ENCODE measurements at places on chromosomes 1 and 21.

DNA sequence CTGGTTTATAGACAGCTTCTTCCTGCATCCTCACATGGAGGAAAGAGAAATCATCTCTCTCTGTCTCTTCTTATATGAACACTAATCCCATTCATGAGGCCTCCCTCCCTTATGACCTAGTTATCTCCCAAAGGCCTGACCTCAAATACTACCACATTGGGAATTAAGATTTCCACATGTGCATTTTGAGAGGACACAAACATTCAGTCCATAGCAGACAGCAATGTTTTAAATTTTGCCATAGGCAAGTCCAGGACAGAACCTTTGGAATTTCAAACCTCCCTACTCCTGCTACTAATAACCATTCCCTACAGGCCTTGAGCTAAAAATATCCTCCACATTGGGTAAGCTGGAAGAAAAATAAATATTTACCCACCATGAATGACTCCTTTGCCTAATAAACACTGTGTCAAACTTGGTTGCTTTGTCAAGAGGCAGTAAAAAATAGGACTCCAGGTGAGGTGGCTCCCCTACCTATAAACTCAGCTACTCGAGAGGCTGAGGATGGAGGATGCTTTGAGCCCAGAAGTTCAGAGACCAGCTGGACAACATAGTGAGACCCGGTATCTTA is 113.7 kb downstream of the ZNF281 start:
- no peak for DNase-seq

GRCh38 chr1:87980494-87980893 is 651.8 kb downstream of the LMO4 start:
- DNase-seq: no peak

DNA sequence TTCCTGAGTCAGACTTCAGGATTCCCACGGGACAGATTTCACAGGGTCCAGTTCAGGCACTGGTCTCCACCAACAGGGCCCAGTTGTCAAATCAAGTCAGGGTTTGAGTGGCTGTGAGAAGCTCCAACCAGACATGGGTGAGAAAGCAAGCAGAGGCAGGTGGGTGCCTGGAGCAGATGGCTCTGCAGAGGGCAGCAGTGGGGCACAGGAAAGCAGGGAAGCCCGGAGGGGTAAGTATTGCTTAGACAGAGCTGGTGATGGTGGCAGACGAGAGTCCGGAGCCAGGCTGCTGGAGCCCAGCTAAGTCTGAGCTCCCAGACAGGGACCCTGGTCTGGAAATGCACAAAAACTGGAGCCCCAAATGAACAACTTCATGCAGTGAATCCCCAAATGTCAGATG is 40.4 kb downstream of the RIMS3 start:
- no peak for DNase-seq

GRCh38 chr1:40664791-40665190 is 691 bp downstream of the RIMS3 start:
- DNase-seq: no peak

GRCh38 chr1:183652107-183652506 is 1.0 kb downstream of the APOBEC4 start:
- no peak for DNase-seq

DNA sequence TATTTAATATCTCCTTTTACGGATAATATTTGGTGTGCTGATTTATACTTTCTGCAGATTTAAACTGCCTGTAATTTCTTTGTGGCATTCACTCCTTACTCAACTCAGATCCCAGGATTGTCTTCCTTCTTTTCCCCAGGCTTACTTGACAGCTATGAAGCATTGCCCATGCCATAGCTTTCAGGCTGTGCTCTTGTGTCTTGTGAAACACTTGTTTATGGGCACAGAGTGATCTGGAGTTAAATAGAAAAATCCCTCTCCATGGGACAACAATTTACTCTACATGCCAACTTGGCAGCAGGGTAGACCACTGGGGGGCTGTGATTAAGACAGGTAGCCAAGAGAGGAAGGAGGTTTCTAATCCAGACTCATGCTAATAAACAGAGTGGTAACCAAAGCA is 57.4 kb downstream of the PPP1R12B start:
- DNase-seq: no peak

DNA sequence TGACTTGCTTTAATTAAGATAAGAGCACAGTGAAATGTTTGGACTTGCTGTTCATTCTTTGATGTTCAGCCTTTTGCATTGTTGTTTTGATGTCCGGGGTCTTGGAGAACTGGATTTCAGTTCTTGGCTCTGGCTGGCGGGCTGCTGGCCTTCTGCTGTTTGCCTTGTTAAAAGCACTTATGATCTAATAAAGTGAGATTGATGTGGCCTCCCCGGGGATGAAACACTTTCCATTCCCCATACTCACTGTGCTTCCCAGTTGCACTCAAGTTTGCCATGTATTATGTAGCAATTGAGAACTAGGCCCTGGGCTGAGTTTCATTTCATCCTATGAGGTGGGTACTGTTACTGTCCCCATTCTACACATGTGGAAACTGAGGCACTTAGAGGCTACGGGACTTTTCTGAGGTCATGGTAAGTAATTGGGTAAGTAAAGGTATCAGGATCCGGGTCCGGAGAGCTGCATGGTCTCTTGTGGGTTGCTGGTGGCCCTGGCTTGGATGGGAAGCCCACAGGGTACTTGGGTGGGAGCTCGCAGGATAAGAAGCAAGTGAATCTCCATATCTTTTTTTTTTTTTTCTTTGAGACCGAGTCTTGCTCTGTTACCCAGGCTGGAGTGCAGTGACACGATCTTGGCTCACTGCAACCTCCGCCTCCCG is 127.7 kb upstream of the ZBTB40 start:
- no peak for DNase-seq

DNA sequence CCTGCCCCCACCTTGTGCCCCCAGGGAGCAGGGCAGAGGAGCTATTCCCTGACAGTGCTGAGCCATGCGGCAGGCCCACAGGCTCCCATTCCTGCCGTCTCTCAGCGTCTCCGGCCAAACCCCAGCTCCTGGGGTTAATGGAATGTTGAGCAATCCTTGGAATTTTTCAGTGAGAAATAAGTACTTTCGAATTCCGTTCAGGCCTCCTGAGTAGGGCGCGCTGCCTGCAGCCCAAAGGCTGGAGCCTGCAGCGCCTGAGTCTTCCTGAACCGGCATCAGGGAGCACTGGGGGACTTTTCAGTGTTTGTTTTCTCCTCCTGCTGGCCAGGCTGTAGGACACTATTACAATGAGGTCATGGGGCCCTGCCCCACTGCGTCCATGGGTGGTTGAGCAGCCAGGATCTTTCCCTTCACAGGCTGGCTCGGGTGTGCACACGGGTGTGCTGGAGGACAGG is 33.3 kb upstream of the CSF1 start:
- DNase-seq: peak; percentile 78

GRCh38 chr1:7430691-7431090 is 340.4 kb upstream of the VAMP3 start:
- DNase-seq: no peak

DNA sequence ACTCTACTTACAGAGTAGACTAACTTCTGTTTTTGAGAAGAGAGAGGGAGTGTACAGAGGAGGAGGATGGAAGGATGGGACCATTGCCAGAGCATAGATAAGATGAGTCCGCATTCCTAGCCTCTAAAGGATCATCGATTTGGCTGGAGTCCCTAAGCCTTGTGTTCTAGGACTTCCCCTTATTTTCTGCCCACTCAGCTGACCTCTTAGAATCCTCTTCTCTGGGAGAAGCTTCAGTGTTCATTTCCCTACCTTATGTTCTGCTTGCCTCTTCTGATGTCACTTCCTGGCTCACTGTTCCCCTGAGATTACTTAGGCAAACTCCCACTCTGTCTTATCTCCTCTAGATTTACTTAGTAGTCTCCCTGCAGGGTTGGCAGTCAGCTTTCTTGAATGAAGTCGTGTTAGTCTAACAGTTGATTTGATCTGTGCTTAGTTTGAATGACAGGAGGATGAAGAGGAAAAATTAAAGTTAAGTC is 156.7 kb downstream of the SYT2 start:
- DNase-seq: no peak

GRCh38 chr1:222996310-222996975 is 146.6 kb downstream of the TLR5 start:
- no peak for DNase-seq

GRCh38 chr1:14786109-14786675 is 187.7 kb downstream of the KAZN start:
- DNase-seq: no peak

- DNase-seq: no peak
Measured at GRCh38 chr1:226763905-226764264, 24.8 kb upstream of the ITPKB start.

GRCh38 chr1:177784936-177785335 is 184.9 kb downstream of the SEC16B start:
- no peak for DNase-seq

DNA sequence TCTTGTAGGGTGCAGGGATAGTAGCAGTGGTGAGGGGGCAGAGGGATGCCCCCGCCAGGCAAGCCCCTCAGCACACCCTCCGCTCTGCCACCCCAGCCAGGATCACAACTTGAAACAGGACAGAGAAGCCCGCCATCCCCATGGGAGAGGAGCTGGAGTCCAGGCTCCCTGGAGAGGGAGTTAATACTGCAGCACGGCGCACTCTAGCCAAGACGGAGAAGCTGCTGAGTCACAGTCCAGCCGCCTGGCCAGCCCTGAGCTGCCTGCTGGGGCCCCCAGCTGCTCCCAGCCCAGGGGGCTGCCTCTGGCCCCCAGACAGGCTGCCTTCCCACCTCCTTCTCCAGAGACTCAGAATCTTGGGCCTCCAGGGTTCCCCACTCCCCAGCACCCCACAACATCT is 87.2 kb downstream of the SYT2 start:
- DNase-seq: no peak

GRCh38 chr1:68449901-68450300 is at the start of gene RPE65:
TSS of gene RPE65 (minus strand) at chr1:68449954. CDS start at chr1:68449905, 49 bp downstream.
- no peak for DNase-seq

- no peak for DNase-seq
Measured at GRCh38 chr1:149963358-149963757, 26.7 kb upstream of the MTMR11 start.

GRCh38 chr1:240611619-240612480 is at the start of gene GREM2:
TSS of gene GREM2 (minus strand) at chr1:240612155. CDS start at chr1:240493475, 118,680 bp downstream.
- DNase-seq: peak; percentile 54

DNA sequence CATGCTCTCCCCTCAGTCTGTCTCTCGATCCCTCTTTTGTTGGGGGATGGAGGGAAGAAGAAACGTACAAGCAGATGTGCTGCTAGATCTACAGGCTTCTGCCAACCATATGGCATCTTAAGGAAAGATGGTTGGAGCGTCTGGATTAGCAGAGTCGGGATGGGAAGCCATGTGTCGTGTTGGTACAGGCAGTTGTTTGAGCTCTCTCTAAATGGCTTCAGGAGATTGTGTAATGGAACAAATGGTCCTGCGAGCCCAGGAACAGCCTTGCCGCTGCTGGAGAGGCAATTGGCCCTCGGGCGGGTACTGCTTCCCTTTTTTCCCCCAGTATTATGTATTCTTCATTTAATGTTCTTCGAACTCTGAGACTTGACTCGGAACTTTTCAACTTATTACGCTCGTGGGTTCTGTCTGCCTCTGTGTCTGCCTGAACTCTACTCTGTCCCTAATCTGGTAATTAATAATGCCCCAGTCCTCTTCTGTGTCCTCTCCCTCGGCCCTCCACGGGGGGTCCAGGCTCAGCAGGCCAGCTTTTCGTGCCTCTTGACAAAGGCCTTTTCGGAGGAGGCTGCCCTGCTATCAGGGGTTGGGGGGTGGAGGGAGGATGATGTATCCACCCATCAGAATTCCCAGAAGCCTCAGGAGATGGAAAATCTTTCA is 215.3 kb downstream of the SDCCAG8 start:
- no peak for DNase-seq

DNA sequence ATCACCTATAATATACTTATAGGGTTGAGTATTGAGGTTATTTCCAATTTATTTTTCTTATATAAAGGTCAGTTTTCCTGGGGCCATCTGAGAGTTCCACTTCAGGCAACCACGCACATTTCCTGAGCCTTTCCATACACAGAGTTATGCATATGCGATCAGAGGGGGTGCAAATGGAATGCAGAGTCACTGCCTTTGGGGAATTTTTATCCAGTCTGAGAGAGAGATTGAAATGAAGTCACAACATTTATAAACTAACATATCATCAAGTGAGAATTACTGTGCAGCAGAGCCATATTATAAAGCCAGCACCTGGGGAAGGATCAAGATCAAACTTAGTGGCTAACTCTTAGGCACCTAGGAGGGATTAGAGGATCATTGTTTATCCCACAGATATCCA is 299.9 kb upstream of the PLXNA2 start:
- no peak for DNase-seq

- DNase-seq: no peak
Measured at GRCh38 chr21:36247316-36248010, 72.5 kb upstream of the MORC3 start.

- no peak for DNase-seq
Measured at GRCh38 chr1:171379846-171380245, 65.9 kb downstream of the FMO4 start.

- DNase-seq: no peak
Measured at GRCh38 chr21:21111309-21111920, 113.2 kb downstream of the NCAM2 start.

- DNase-seq: no peak
Measured at GRCh38 chr21:34713621-34714020, 44.8 kb downstream of the CLIC6 start.

DNA sequence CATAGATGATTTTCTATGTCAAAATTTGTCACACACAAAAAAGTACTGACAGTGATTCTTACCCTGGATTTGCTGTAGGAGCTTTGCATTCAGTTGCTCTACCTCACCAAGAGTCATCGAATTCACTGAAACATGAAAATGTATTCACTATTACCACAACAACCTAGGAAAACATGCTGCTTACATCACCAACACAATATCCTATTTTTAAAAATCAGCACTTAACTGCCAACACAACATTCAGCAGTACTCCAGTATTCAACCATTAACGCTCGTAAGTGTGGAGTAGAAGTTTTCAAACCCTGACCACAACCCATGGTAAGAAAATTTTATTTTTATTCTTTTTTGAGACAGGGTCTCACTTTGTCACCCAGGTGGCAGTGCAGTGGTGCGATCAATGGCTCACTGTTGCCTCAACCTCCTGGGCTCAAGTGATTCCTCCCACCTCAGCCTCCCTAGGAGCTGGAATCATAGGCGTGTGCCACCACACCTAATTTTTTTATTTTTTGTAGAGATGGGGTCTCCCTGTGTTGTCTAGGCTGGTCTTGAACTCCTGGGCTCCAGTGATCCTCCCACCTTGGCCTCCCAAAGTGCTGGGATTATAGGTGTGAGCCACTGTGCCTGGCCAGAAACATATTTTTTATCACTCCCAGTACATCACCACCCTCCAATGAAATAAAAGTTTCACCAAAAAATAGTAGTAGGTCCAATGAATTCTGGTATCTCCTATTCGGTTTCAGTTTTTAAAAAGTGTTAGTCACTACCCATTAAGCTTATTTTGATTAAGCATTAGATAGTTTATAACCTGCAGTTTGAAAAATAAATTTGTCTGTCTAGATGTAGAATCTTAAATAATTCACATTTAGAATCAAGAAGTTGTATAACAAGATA is 23.8 kb downstream of the C21orf91 start:
- DNase-seq: no peak

DNA sequence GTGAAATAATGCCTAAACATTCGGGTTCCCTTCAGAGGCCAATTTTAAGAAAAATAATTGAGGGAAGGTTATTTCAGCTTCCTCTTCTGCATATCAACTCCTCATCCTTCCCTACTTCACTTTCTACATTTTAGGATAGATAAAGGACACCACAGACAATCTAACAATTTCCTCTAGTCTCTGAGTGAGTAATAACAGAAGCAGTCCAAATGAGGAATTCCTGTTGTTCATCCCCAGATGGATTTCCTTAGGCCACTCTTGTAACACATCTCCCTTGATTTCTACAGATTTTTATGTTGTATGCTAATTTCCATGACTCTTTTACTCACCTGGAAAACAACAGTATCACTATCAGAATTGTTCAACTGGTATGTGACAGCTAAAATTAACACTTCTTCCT is 87.7 kb upstream of the LYPLAL1 start:
- DNase-seq: no peak

Data from T1000 (cell line).